Common myeloid progenitor, CD34-positive (primary cell): ENCODE measurements at places on chromosomes 11 and 22.

- no peak overlapping the region for H3K4me3 ChIP-seq
- H3K4me1 ChIP-seq, result peaks cover 9% of the 10 kb centered on the region
- DNase-seq, result no peak
- no peaks in the 10 kb centered on the region for H3K36me3 ChIP-seq
Measured at GRCh38 chr11:104148074-104148473, 15.9 kb downstream of the PDGFD start.

- no peaks in the 10 kb centered on the region for H3K4me1 ChIP-seq
- peak; percentile 70 for DNase-seq
- H3K27ac ChIP-seq, result no peak overlapping the region
- H3K36me3 ChIP-seq, result no peaks in the 10 kb centered on the region
- H3K4me3 ChIP-seq, result peak overlapping the region; percentile 19
Measured at GRCh38 chr11:45180848-45181192, 34.4 kb downstream of the PRDM11 start.

DNA sequence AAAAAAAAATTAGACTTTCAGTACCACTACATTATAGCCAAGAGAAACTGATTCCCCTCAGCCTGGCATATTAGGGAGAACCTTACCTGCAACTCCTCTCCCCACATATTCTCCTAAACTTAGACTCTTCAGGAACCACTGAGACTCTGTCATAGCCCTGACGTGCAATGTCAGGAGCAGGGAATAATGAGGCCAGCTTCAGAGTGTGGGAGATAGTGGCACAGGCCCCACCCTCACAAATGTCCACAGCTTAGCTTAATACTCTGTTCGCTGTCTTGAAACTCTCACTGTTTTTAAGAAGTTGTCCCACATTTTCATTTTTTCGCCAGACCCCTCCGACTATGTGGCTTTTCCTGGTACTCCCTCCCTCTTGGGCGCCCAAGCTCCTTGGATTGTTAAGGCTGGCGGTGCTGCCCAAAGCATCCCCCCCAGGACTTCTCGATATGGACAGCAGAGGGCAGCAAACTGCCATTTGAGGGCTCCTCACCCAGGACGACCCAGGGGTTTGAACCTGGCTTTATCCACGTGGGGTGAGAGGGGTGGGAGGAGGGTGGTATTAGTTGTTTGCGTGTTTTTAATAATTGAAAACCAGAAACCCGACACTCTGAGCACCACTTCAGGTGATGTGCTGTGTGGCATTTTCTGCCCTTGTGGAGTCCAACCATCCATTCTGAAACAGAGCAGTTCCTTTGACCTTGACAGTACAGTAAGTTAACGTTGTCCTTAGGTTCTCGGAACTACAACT is 45.2 kb upstream of the RASSF10 start:
- DNase-seq, result peak; percentile 50
- no peak overlapping the region for H3K27ac ChIP-seq
- no peaks in the 10 kb centered on the region for H3K36me3 ChIP-seq
- no peaks in the 10 kb centered on the region for H3K4me1 ChIP-seq
- H3K4me3 ChIP-seq, result no peak overlapping the region

GRCh38 chr11:125959931-125960330 is 14.1 kb downstream of the VSIG10L2 start:
- no peak for DNase-seq
- no peaks in the 10 kb centered on the region for H3K27me3 ChIP-seq
- no peaks in the 10 kb centered on the region for H3K36me3 ChIP-seq
- no peak overlapping the region for H3K27ac ChIP-seq
- H3K4me1 ChIP-seq, result no peaks in the 10 kb centered on the region

- DNase-seq, result no peak
- no peak overlapping the region for H3K27ac ChIP-seq
- peaks cover 7% of the 10 kb centered on the region for H3K4me1 ChIP-seq
- H3K36me3 ChIP-seq, result no peaks in the 10 kb centered on the region
- no peak overlapping the region for H3K4me3 ChIP-seq
Measured at GRCh38 chr11:102518296-102519094, 12.1 kb downstream of the MMP7 start.

- no peaks in the 10 kb centered on the region for H3K4me1 ChIP-seq
- H3K36me3 ChIP-seq, result no peaks in the 10 kb centered on the region
- H3K27ac ChIP-seq, result no peak overlapping the region
- no peak overlapping the region for H3K4me3 ChIP-seq
- H3K27me3 ChIP-seq, result no peaks in the 10 kb centered on the region
Measured at GRCh38 chr11:108766596-108767173, 101.8 kb downstream of the DDX10 start.

GRCh38 chr11:44923115-44923514 is 27.6 kb downstream of the TP53I11 start:
- no peak overlapping the region for H3K27ac ChIP-seq
- DNase-seq, result no peak
- no peak overlapping the region for H3K4me3 ChIP-seq
- H3K36me3 ChIP-seq, result no peaks in the 10 kb centered on the region
- no peaks in the 10 kb centered on the region for H3K27me3 ChIP-seq

DNA sequence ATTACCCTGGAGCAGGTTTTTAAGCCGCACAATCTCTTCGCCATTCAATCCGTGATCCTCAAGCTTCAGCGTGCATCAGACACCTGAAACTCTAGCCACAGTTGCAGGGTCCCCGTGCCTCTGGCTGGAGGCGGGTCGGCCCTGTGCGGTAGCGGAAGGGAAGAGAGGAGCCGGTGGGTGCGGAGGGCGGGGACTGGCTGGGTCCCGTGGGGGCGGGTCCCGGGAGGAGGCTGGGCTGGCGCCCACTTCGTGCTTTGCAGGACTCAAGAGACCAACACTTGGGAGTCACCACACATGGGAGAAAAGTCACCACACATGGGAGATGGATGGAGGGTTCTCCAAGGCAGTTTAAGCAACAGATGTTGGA is 772 bp downstream of the C22orf15 start:
- DNase-seq, result peak; percentile 40
- no peak overlapping the region for H3K27ac ChIP-seq
- peaks cover 21% of the 10 kb centered on the region for H3K36me3 ChIP-seq
- peak overlapping the region; percentile 10 for H3K4me3 ChIP-seq

GRCh38 chr22:46084943-46085827 is 65.1 kb upstream of the PPARA start:
- peaks cover 41% of the 10 kb centered on the region for H3K36me3 ChIP-seq
- H3K4me3 ChIP-seq, result no peak overlapping the region
- no peaks in the 10 kb centered on the region for H3K4me1 ChIP-seq
- no peak for DNase-seq
- H3K27ac ChIP-seq, result no peak overlapping the region

- peaks cover 15% of the 10 kb centered on the region for H3K36me3 ChIP-seq
- peaks cover 30% of the 10 kb centered on the region for H3K4me1 ChIP-seq
- H3K4me3 ChIP-seq, result peak overlapping the region; percentile 98
- no peaks in the 10 kb centered on the region for H3K27me3 ChIP-seq
Measured at GRCh38 chr11:118789501-118790356, 1.2 kb downstream of the DDX6 start.

- H3K4me1 ChIP-seq, result peaks cover 9% of the 10 kb centered on the region
- H3K27ac ChIP-seq, result no peak overlapping the region
- H3K36me3 ChIP-seq, result peaks cover 6% of the 10 kb centered on the region
- peak; percentile 87 for DNase-seq
- H3K4me3 ChIP-seq, result peak overlapping the region; percentile 28
Measured at GRCh38 chr11:78080818-78081495, 1.3 kb upstream of the NDUFC2 start.

GRCh38 chr11:134020598-134020997 is 48.3 kb upstream of the JAM3 start:
- H3K4me3 ChIP-seq, result no peak overlapping the region
- DNase-seq, result no peak
- H3K27me3 ChIP-seq, result peaks cover 9% of the 10 kb centered on the region
- no peak overlapping the region for H3K27ac ChIP-seq
- H3K36me3 ChIP-seq, result no peaks in the 10 kb centered on the region
